ENCODE measurements at places on chromosomes 13 and 19. TPM values are rescaled to one million over a fixed set of nuclear protein-coding genes. Genes with fewer than 3 reads are reported as not detected.

IL11 gene
- total RNA-seq: not detected

PCID2 gene
- 46.8 TPM for total RNA-seq

QPCTL gene
- total RNA-seq: 10.0 TPM

WDR87 gene
- not detected for total RNA-seq

LINGO3 gene
- total RNA-seq: 0.22 TPM

GRCh38 chr13:93101226-93101734, 125.3 kb upstream of the GPC6 start:
- no peak for DNase-seq

DNA sequence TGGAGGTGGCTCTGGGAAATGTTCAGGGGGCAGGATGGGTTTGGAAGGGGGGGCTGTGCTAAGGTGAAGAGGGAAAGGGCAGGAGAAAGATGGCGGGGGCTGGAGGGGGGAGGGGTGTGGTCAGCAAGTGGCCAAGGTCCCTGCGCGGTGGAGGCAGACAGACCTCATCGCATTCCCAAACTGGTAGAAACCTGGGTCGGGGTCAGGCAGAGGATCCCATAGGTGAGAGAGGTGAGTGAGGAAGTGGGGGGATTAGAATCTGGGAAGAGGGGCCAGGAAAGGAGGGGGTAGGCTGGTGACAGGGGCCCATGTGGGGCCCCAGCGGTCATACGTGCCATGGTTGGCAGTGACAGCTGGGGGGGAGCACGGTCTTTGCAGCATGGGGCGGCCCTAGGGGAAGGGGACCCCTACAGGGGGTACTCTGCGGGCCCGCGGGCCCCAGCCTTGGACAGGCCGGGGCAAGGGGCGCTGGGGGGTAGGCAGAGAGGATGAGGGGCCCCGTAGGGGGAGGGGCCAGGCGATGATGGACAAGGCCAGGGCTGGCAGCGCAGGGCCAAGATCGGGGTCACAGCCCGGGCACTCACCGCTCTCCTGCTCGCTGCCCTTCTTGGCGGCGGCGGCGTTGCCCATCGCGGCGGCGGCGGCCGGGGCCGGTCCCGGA, 514 bp downstream of the PRKACA start:
- no peak for DNase-seq

DNA sequence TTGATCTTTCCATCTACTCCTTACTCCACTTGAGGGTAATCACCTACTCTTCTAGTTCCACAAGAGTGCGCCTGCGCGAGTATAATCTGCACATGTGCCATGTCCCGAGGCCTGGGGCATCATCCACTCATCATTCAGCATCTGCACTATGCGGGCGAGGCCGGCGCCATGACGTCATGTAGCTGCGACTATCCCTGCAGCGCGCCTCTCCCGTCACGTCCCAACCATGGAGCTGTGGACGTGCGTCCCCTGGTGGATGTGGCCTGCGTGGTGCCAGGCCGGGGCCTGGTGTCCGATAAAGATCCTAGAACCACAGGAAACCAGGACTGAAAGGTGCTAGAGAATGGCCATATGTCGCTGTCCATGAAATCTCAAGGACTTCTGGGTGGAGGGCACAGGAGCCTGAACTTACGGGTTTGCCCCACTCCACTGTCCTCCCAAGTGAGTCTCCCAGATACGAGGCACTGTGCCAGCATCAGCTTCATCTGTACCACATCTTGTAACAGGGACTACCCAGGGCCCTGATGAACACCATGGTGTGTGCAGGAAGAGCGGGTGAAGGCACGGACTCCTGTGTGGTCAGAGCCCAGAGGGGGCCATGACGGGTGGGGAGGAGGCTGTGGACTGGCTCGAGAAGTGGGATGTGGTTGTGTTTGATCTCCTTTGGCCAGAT, 2.7 kb upstream of the KLK2 start:
- no peak for DNase-seq

DNA sequence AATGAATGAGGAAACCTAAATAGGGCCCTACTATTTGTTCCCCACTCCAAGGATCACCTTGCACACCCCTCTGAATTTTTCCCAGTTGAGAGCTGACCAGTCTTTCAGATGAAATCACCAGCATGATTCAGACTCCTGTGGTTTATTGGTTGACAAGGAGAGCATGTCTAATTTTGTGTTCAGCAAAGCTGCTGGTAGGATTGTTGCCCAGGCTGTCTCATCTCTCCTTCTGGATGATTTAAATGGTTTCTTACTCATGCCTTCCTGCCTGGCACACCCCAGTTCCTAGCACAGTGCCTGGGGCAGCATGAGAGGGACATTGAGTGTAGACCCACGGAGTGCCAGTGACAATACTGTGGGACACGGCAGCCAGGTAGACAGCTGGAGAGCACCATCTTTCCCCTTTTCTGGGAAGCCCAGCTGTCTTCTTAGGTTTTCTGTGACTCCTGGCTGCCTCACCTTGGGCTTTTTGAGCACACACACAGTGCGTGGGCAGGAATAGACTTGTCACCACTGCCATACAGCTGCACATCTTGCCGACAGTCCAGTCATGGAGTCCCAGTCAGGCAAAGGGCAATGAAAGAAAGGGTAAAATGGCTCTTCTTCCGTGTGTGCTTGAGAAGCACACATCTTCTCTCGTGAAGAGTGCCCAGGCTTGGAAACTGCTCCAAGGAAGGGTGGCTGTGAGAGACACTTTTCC, 12.3 kb downstream of the FGF9 start:
- DNase-seq: no peak

GRCh38 chr19:18502638-18503294, 19.1 kb downstream of the ELL start:
- no peak for DNase-seq

GRCh38 chr13:46403851-46404732, 17.0 kb upstream of the RUBCNL start:
- no peak for DNase-seq

DNA sequence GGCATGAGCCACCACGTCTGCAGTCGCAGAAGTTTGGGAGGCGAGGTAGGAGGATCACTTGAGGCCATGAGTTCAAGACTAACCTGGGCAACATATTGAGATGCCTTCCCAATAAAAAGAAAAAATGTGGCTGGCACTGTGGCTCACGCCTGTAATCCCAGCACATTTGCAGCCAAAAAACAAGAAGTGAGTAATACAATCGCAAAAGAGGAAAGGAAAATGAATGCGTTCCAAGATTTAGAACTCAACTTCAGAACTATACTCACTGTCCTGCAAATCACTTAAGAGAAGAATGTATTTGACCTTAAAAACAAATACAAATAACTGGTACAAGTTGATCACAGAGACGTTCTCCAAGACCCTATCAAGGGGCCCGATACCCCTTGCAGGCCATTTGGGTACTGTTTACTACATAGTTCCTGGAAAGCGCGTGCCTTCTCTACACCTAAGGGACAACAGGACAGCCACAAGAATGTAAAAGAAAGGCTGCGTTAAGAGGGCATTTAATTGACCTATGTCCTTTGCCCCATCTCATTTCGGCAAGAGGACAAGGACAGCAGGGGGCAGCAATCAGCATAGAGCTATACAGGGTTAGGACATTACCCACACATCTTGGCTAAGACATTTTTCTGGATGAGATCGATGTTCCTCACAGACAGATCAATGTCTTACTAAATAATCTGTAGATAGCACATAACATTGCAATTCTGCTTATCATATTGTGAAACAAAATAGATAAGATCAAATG, 41.3 kb downstream of the FLT3 start:
- DNase-seq: peak; percentile 11

GRCh38 chr19:12794196-12794941, 3.1 kb downstream of the JUNB start:
- DNase-seq: no peak

DNA sequence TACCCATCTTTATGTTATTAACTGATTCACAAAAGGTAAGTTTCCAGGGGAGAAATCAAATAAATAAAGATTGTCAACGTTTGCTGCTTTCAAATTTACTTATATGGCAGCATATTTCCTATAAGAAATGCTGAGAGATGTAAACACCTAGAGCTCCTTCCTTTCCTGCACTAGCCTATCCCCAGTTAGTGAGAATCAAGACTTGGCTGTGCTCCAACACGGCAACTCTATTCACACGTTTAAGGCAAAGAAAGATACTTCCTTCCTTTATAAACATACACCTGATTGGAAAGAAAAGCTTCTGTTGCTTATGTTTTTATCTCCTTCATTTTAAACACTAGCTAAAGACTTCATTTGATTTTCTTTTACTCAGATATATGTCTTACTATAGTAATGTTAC, 107.0 kb downstream of the PCDH9 start:
- DNase-seq: no peak

DNA sequence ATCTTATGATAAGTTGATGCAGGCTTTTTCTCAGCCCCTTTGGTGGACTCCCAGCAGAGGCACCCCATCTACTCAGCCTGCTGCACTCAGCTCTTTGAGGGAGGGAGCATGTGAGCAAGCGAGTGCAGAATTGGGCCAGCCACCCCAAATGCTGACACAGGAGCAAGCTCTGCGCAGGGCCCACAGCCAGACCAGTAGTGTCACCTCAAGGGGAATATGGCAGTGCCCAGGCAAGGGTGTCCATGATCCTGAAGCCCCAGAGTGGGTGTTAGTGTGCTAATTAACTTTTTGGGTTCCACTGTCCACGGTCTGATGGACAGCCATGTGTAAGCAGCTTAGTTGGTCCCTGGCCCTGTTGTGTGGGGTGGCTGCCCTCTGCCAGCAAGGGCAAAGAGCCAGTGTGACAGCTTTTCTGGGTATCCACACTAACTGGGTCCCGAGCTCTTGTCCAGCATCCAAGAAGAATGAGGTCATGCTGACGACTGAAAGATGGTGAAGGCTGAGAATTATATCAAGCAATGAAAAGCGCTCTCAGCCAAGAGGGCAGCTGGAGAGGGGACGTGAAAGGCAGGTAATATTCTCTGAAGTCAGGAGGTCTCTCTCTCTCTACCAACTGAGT, 898.3 kb upstream of the PCDH9 start:
- DNase-seq: no peak

DNA sequence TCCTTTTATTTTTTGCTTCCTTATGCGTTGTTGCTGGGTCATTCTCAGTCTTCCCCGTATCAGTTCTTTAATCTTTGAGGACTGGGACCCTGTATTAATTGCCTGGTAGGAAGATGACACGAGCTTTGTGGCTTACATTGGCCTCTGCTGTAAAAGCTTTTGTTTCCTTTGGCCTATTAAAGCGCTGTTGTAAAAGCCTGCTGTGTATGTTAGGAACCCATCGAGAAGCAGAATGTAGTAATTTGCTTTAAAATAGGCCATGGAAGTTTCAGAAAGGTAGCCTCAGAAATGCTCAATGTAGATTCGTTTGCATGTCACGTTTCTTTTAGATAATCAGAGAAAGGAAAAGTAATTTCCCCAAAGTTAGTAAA, 257.5 kb upstream of the STARD13 start:
- DNase-seq: no peak

GRCh38 chr19:42161616-42162263, 29.5 kb upstream of the POU2F2 start:
- no peak for DNase-seq

DNA sequence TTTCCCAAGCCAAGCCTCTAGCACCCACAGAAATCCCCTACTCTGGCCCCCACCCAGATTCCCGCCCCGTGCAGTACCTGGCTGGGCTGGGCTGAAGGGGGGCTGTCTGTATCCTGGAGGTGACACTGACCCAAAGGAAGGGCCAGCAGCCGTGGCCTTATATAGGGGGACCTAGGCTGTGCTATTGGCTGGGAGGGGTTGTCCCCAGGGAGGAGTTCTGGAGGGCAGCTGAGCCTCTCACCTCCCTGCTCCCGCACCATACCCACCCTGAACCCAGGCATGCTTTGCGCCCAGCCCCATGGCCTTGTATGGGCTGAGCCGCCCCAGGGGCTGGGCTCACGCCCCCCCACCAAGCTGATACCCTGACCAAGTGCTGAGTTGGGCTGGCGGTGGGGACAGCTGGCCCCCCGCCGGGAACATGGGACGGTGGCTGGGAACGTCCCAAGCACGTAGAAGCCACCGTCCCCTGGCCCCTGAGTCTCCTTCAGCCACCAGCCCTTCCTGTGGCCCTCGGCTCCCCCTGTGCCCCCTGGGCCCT, at the start of gene CKM:
CKM (minus strand) TSS at position 132 of the 538 bp plus-strand sequence. CDS start 3,162 bp downstream, outside the sequence.
- DNase-seq: no peak

DNA sequence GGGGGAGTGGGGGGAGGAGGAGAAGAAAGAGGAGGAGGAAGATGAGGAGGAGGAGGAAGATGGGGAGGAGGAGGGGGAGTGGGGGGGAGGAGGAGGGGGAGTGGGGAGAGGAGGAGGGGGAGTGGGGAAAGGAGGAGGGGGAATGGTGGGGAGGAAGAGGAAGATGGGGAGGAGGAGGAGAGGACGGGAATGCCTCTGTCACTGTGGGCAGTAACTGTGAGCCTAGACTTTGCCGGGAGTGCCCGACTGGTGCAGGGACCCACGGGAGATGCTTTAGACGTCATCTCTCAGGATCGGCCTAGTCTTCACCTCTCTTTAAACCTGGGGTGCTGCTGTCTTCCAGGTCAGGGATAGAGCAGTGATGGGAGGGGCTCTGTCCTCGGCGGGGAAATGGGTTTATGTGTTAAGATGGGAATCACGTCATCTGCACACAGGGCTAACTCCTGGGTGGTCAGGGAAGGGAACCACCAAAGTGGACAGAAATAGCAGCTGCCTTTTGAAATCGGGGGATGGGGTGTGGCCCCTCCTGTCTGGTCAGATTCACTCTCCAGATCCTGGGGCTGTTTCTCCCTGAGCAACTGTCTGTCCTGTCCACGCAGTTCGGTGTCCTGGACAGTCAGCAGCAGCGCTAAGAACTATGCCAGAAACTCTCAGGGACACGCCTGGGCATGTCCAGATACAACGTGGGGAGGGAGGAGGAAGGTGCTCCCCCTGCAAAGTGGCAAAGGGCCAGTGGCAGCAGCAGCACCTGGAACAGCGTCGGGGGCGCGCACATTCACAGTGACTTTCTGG, 26.9 kb downstream of the GAS6 start:
- DNase-seq: no peak

DNA sequence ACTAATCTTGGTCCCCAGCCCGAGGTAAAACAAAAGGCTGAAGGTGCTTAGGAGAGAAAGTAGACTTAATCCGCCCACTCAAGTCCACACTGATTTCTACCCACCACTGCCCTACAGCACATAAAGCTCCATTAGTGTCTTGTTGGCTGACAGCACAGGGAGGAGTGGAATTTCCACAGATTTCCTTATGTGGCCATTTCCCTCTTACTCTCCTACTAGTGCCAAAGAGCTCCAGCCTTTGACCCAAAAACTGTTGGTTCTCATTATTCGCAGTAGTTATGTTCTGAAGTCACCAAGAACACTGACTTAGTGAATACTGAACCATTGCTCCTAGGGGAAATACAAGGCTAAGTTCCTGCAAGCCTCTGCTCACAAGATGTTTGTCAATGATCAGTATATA, 61.2 kb downstream of the RAB20 start:
- no peak for DNase-seq

GRCh38 chr19:6509118-6509971, 7.2 kb upstream of the TUBB4A start:
- no peak for DNase-seq

DNA sequence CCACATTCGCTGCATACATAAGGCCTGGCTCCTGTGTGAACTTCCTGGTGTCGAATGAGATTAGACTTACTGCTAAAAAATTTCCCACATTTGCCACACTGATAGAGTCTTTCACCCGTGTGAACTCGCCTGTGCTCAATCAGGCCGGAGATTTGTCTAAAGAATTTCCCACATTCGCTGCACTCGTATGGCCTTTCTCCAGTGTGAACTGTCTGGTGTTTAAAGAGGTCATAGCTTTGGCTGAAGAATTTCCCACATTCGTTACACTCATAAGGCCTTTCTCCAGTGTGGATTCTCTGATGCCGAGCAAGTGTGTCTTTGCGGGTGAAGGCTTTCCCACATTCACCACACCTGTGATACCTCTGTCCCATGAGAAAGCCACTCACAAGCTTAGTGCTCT, 6.5 kb downstream of the ZNF671 start:
- DNase-seq: no peak

Data from CD4-positive, CD25-positive, alpha-beta regulatory T cell (primary cell).